ENCODE measurements at places on chromosomes 4 and X.

DNA sequence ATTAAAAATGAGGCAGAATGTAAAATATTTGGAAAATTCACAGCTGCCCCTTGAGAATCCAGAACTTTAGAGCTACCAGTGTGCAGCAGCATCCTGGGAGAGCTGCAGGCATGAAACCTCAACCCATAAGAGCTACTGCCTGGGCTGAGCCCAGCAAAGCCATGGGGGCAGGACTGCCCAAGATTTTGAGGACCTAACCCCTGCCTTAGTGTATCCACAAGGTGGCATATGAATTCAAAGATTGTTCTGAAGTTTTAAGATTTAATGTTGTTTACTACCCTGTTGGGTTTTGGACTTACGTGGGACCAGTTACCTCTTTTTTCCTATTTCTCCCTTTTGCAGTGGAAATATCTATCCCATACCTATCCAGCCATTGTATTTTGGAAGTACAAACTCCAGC lies 26.4 kb downstream of the CASP6 start:
- DNase-seq: no peak

DNA sequence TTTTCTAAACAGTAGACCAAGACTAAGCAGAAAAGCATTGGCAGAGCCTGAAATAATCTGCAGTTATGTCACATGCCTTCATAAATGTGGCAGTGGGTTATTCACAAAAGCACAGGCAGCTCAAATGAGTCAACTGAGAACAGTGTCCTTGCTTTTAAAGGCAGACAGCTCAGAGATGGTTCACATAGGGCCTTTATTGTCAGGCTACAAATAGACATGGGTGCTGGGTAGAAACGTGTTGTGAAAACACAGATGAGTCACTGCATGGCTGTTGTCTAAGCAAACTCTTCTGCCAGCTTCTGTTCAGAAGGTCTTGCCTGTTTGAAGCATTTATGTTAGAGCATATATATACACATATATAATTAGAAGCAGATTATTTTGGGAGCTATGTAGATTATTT lies 118.0 kb downstream of the SLC4A4 start:
- no peak for DNase-seq

DNA sequence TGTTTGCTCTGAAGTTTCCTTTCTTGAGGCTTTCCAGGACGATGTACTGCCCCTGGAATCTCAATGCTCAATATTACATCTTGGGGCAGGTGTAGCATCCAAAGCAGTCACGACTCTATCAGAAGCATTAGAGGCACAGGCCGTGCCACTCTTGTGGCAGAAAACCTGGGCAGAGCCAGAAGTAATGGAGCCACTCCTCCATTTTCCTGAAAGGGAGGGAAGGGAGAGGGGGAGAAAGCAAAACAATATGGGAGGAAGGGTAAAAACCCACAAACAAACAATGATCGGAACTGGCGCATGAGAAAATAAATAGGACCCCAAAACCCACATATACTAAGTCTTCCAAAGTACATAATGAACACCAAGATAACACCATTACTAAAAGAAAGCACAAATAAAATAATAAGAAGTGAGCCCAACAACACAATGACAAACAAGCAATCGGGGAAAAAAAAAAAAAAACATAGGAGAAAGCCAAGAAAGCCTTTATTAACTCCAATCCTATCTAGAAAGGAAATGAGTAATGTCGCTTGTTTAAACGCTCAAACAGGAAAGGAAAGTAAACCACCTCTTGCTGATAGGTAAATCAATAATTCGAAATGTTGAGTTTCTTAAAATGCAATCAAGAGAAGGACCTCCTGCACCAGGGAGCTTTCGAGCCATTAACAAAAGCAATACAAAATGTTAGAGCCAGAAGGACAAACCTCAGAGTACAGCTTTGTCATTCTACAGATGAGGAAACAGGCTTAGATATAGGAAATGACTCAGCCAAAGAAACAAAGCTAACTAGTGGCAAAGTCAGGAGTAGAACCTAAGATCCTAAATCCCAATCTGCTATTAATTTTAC lies 117.4 kb downstream of the ATRX start:
- DNase-seq: no peak

- DNase-seq: no peak
Measured at GRCh38 chr4:10075158-10075863, 41.3 kb downstream of the WDR1 start.

DNA sequence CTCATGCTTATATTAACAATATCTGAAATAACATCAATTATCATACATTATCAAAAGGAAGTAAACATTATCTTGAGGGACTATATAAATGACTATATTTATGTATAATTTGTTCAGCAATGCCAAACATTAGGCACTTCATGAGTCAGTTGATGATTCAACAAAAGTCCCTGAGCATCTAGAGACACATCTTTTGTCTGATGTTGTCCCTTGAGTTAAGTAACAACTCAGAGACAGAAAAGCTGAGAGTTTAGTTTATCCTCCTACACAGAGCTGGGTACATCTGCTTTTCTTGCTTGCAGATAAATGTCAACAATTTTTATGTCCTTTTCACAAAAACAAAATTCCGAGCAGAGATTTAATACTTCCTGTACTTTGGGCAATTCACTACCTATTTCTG lies 311.1 kb downstream of the INPP4B start:
- no peak for DNase-seq

GRCh38 chr4:128468123-128468989 lies 180.7 kb upstream of the PGRMC2 start:
- peak; percentile 3 for DNase-seq

DNA sequence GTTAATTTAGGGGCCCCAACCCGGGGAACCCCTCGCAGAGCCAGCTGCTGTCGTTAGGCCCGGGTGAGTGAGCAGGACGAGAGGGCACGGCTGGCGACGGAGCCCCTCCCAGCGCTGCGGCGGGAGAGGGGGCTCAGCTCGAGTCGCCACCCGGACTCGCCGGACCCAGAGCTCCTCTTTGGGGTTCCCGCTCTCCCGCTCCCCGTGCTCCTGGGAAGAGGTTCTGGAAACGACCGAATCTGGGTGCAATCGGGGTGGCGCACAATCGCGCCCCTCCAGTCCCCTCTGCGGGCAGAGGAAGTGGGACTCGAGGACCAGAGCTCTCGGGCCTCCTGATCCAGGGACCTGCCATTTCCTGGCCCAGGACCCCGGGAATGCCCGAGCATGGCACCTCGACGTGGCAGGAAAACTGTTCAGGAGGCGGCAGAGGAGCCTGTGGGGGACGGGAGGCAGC lies 37.3 kb upstream of the ARAF start:
- no peak for DNase-seq

GRCh38 chr4:76802236-76803021 lies 95.5 kb downstream of the SOWAHB start:
- peak; percentile 64 for DNase-seq

DNA sequence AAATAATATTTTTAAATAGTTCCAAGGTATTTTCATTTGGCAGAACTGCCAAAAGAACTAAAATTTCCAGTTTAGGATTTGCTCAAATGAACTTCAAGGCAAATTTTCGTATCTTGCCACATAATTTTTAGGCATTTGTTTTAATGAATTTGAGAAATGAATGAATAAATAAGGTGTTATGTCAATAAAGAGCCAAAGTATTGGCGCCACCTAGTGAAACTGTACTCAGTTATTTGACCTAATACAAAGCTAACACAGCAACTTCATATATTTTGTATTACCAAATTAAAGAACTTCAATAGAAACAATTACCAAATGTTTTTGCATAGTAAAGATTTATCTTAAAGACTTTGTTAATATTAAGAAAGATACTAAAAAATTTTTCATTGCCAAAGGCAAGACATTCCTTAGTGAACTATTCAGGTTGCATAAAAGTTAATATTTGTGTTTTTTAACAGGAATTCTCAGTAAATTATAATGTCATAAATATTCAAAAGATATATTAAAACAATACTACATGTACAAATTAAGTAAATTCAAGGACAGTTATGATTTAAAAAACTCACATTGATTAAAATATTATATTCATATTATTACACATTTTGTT lies 50.3 kb downstream of the STPG2 start:
- no peak for DNase-seq

GRCh38 chr4:118955515-118955914 lies 66.9 kb downstream of the SYNPO2 start:
- no peak for DNase-seq

GRCh38 chr4:56078866-56079265 lies 130.1 kb downstream of the CEP135 start:
- no peak for DNase-seq

GRCh38 chrX:136736690-136737089 lies 44.0 kb downstream of the ARHGEF6 start:
- no peak for DNase-seq

- no peak for DNase-seq
Measured at GRCh38 chr4:27000820-27001219, 140.2 kb downstream of the STIM2 start.

DNA sequence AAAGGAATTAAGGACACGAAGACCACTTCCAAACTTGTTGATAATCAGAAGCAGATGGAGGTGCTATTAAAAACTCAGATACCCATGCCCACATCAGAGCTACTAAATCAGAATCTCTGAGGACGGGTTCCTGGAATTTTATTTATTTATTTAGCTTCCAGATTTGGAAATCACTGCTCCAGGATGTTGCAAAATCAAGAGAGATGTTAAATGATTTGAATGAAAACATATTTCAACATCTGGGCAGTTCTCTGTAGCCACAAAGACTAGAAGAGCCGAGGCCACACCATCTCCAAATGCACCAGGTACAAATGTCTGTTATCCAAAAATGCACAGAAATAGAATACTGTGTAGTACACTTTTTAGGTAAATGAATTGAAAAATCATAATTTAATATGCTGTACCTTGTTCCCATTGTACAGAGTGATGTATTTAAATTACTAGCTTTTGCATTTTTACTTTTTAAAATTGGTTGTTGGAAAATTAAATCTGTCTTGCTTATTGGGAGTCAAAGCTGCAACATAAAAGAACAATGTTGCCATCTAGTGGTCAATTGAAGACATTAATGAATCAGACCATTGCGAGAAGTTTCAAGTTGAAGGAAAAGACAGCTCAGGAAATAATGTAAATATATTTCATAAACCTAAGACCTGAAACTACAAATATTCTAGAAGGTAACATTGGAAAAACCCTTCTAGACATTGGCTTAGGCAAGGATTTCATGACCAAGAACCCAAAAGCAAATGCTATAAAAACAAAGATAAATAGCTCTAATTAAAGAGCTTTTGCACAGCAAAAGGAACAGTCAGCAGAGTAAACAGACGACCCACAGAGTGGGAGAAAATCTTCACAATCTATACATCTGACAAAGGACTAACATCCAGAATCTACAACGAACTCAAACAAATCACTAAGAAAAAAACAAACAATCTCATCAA lies 151.3 kb upstream of the TTC29 start:
- DNase-seq: peak; percentile 28

GRCh38 chr4:183411291-183411861 lies 33.1 kb upstream of the CDKN2AIP start:
- DNase-seq: no peak

DNA sequence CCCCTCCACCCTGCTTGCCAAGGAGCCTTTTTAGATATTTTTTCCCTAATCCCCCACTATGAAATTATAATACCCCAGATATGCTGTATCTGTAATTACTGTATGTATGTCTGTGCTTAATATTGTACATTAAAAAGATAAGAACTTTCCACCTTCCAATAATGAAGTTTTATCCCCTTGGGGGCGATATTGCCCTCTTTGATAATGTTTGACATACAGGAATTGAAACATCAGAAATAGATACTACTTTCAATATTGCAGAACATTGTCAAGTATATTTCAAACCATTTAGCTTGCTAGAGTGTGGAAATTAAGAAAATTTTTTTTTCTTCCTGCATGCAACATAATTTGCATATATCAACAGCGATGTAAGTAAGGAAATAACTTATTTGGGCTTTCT lies 58.9 kb downstream of the NAF1 start:
- no peak for DNase-seq

DNA sequence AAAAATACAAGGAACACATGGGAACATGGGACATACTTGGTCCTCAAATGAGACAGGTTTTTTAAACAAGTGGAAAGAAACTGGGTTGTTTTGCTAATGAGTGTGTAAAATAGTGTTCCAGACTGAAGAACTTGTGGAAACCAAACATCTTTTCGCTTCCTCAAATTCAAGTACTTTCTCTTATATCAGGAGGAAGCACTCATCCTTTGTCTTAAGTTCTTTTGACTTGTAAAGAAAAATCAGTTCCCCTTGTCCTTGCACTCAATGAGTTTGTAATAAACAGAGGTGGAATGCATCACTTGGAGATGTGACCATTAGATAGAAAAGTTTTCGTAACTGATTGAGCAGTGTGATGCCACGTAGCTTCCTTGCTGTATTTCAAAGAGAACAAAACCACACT lies 101.1 kb downstream of the PHOX2B start:
- no peak for DNase-seq

- no peak for DNase-seq
Measured at GRCh38 chr4:186307497-186307896, 41.5 kb downstream of the F11 start.

DNA sequence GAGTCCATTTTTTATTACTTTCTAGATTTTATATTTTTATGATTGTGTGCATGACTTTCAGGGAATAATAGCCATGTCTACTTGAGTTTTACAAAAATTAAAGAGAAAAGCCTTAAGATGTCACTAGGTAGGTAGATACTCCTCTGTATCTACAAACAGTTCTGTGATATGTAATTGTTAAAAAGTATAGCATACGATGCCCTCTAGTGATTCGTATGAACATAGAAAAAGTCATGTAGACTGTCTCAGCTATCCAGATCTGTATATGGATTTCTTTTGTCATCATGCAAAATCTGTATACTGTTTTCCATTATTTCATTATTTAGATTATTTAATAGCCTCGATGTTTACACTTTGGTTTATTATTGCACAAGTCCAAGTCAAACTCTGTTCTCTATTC lies 856.6 kb downstream of the CENPC start:
- peak; percentile 31 for DNase-seq

Measured in SK-N-DZ (cell line).